ENCODE measurements at places on chromosomes 16 and 17.

- no peak for DNase-seq
Measured at GRCh38 chr17:74043976-74044375, 159.5 kb upstream of the RPL38 start.

DNA sequence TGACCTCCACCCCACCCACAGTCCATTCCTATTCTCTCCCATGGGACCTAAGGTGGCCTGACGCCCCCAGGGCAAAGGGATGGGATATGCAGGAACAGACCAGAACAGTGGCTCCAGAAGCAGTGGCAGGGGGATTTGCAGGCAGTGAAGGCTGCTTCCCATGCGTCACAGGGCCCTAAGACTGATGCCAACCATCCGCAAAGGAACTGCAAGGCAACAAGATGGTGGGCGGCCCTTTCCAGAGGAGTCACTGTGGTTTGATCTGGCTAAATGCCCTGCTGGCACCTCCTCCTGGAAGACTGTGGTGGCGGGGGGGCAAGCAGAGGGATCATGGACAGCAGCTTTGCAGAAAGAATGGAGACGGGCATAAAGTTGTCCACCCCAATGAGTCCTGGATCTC, 4.4 kb upstream of the SLC39A11 start:
- DNase-seq: peak; percentile 10

- no peak for DNase-seq
Measured at GRCh38 chr17:56975656-56976055, 2.3 kb upstream of the SCPEP1 start.

DNA sequence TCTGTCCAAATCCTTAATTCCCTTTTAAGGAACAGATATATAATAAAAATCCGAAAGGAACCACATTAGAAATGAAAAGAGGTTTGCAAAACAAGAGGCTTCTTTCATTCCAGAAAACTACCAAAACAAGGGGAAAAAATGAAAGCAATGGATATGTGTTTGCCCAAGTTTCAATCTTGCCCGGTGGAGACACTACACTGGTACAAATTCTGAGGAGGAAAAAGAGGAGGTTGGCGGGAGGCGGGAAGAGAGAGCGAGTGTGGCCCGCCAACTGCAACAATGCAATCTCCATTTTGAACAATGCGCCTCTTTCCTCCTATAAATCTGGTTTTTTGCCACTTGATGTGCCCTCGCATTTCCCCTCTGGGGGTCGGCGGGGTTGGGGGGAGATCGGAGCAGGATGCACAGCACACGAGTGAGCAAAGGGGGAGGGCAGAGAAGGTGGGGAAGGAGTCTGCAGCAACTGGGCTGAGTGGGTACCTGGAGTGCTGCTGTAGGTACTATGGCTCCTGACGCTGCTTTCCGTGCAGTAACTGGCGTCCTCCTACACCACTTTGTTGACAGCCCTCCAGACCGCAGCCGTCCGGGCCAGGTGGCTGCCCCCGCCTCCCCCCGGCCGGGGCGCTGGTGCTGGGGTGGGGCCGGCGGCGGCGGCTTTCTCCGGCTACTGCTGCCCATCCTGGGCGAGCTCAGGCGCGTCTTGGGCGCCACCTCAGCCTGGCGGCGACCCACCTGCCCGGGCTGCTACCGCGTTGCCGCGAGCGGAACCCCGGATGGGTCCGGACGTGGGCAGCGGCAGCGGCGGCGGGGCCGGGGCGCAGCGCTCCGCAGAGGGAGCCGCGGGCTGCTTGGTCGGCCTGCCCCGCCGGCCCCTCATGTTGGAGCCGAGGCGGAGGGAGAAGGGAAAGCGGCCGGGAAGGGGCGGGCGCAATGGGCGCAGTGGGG, 93.8 kb upstream of the PLEKHM1 start:
- no peak for DNase-seq

GRCh38 chr16:57151369-57151768, 34.5 kb downstream of the PSME3IP1 start:
- no peak for DNase-seq

- DNase-seq: peak; percentile 14
Measured at GRCh38 chr17:66975614-66976378, 11.3 kb downstream of the CACNG4 start.

- no peak for DNase-seq
Measured at GRCh38 chr16:86363836-86364618, 146.3 kb upstream of the FOXF1 start.

GRCh38 chr16:3819746-3820724, 60.5 kb downstream of the CREBBP start:
- peak; percentile 92 for DNase-seq

- DNase-seq: no peak
Measured at GRCh38 chr16:27398894-27399853, 2.8 kb upstream of the IL21R start.

DNA sequence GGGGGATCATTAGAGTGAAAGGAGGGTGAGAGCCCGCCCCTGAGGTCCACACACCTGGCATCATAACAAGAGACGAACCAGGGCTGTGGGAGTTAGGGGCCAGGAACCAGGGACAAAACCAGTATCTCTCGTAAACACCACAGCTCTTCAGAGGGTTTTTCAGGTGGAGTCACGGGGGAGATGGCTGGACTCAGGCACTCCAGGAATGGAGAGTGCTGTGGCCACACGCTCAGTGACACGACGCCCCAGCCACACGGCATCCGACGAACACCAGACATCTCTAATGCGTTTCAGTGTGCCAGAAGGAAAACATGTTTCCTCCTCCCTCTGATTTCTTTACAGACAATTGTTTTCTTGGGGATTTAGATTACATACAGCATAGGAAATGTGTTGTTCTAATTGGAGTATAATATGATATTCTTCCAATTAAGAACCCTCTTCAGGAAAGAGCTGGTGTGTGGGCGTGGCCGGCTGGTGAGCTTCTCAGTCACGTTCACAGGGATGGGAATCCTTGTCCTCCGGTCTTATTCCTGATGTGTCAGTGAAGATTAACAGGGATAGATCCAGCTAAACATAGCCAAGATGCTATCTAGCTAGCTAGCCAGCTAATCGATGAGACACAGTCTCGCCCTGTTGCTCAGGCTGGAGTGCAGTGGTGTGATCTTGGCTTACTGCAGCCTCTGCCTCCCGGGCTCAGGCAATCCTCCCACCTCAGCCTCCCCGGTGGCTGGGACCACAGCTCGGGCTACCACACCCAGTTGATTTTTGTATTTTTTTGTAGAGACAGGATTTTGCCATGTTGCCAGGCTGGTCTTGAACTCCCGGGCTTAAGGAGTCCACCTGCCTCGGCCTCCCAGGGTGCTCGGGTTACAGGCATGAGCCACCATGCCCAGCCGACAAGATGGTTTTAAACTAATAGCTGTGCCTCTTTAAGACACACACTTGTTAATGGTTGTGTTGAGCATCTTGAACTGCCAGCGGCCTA, 98.6 kb downstream of the BANP start:
- no peak for DNase-seq

DNA sequence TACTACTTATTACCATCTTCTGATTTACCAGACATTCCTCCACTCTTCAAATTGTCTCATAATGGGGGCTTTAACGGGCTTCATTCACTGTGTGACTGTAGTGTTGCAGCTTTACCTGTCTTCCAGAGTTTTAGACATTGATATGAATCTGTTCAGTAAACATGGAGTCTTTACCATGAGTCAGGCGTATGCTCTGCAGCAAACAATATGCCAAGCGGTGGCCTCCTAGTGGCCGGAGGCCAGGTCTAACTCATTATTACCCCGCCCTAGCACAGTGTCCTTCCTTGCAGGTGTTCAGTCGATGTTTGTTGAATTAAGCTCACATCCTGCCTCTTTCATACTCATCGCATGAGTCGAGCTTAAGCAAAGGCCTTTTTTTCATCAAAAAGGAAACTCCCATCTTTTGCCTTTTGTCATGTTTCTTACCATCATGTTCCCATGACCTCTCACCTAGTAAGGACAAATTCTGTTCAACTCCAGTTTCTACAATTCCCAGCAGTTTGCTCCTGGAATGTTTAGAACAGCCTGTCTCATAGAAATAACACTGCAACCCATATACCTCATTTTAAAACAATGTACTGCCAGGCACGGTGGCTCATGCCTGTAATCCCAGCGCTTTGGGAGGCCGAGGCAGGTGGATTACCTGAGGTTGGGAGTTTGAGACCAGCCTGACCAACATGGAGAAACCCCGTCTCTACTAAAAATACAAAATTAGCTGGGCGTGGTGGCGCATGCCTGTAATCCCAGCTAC, 39.4 kb downstream of the TUBD1 start:
- no peak for DNase-seq

DNA sequence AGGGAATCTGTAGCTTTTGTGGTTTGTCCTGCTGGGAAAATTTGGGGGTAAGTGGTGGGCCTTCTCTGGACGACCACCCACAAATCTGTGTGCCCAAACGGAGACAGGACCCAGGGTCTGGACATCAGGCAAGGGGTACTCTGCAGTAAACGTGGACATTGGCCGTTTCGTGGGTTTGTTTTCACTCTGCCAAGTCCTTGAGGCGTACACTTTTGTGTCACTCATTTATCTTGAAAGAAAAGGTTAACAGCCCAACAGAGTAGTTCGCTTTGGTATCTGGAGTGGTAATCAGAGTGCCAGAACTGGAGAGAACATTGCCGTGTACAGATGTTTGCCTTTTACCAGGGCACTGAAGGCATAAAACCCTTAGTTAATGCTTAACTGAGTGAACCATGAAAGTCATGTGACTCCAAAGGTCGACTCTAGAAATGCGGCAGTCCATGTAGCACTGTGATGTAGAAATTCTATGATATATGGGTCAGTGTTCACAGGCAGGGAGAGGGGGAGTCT, 15.4 kb downstream of the NAA60 start:
- no peak for DNase-seq

DNA sequence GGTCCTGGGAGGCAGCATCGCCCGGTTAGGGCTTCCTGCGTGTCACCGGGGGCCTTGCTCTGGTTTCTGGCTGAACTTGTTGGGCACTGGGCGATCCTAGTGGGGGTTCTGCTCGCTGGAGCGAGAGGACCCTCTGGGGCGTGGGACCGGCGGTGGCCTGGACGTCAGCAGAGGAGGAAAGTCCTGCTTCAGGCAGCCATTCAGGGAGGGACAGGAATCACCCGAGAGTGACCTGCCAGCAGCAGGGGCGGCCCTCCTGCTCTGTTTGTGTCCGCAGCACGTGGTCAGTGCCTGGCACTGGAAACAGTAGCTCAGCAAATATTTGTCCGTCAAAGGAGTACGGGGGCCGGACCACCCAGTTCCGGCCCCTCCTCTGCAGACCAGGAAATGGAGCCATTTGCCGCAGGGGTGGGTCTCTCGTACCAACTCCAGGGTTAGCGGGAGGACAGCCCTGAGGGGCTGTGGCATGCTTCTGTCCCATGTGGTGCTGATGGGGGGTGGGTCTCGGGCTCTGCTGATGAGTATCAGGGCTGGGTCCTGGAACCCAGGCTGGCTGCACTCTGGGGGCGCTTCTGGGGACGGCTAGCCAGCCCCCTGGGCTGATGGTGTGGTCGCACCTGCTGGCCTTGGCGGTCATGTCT, 48.3 kb downstream of the BAIAP2 start:
- no peak for DNase-seq

GRCh38 chr16:24861461-24861860, 15.7 kb downstream of the SLC5A11 start:
- no peak for DNase-seq

GRCh38 chr16:11091021-11091785, 146.8 kb downstream of the CLEC16A start:
- no peak for DNase-seq

DNA sequence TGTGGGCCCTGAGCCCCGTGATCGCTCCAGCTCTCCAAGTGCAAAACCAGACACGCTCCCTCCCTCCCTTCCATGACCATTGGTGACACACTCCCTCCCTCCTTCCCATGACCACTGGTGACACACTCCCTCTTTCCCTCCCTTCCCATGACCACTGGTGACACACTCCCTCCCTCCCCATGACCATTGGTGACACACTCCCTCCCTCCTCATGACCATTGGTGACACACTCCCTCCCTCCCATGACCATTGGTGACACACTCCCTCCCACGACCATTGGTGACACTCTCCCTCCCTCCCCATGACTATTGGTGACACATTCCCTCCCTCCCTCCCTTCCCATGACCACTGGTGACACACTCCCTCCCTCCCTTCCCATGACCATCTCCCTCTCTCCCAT, 56.3 kb downstream of the LMF1 start:
- no peak for DNase-seq

DNA sequence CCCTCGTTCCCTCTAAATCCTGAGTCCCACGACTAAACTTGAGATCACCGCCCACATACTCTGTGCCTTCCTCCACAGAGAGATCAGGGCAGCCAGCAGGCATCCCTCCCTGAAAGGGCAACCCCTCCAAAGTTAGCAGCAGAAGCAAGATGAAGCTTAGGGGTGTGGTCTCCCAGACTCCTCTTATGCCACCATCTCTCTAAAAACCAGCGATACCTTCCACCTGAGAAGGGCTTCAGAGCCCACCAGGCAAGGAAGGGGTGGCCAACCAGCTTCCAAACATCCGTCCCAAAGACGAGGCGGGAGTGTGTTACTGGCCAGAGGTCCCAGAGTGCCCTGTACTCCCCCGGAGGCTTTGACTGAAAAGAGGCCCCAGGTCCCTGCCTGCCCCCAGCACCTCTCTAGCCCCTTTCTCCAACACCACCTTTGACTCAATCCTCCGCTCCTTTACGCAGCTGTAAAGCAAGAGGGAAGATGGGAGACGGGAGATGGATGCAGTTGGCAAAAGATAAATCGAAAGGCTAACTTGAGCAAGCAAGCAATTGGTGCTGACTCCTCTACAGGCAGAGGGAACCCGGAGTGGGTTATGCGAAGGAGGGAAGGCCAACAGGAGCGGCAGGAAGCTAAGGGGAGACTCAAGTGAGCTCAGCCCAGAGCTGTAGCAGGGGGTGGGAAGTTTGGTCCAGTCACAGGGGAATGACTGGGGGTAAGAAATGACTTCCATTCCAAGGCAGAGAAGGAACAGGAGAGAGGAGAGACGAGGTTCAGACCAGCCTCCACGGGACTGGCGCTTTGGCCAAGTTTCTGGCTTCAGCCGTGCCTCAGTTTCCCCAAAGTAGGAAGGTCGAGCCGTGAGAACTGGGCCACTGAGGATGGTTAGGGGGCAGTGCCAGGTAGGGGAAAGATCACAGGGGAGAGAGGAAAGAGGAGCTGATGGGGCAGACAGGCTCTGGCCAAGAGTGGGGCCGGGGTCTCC, 1.0 kb downstream of the ST3GAL2 start:
- peak; percentile 3 for DNase-seq

GRCh38 chr16:55760310-55761001, 72.4 kb downstream of the CES1 start:
- no peak for DNase-seq

All from NCI-H446 (cell line).